ENCODE measurements at places on chromosomes 1 and 21.

GRCh38 chr21:16642353-16642752 is 870.5 kb upstream of the CXADR start:
- no peak for DNase-seq

DNA sequence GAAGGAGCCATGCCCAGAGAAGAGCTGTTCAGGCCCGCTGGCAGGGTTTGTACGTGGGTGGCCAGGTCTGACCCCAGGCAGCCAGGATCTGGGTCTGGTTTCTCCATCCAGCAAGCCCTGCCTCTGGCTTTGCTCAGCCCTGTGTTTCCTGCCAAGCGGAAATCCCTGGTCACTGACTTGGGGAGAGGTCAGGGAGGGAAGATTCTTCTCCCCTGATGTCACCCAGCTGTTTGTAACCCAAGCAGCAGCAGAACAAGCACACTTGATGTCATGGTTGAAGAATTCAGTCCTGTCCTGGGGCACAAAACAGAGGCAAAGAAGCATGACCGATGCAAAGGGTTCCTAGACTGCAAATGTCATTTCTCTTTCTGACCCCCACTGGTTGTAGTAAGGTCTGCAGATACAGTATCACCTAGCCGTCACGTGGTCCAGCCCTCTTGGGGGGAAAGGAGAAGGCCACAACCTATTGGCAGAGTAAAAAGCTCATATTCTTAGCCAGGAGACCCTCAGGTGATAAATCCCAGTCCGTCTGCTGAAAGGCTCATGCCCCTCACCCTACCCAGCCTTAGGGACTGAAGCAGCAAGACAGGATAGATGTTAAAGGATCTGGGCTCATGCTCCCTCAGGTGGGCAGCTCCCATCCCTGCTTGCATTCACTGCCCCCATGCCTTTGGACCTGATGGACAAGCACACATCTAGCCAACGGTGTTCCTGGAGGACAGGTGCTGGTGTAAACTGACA is 120.9 kb downstream of the SYT2 start:
- no peak for DNase-seq

GRCh38 chr1:5637171-5637570 is 355.1 kb downstream of the NPHP4 start:
- DNase-seq, result no peak

DNA sequence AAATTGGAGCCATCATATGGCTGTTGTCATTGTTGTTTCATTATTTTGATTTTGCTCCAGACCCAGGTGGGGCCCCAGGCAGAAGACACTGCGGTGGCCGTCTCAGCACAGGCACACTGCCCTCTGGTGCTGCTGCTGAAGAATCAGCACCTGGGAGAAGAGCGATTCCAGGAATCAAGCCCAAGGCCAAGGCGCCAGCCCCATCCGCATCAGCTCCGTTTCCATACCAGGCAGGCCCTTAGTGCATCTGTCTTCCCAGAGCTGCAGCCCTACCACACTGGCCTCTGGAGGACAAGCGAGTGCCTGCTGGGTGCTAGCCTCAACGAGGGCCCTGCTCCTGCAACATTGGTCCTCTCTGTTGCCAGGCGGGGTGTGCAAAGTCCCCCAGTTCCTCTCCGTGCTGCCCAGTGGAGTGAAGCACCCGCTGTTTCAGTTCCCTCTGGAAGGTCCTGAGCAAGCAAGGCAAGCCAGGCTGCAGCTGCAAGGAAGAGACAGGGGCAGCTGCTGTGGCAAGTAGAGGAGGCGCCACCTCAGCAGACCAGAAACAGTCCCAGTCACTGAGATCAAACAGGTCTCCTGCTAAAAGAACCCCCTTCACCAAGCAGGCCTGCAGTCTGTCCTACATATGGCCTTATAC is 5.2 kb downstream of the GRIK3 start:
- DNase-seq, result no peak

DNA sequence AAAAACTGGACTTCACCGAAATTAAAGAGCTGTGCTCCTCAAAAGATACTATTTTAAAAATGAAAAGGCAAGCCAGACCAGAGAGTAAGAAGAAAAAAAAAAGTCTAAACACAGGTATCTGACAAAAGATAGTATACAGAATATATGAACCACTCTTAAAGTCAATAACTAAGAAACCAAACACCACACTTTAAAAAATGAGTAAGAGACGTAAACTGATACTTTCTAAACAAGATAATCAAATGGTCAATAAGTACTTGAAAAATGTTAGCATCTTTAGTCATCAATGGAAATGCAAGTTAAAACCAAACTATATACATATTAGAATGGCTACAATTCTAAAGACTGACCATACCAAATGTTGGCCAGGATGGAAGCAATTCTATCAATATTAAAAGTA is 77.6 kb downstream of the EVI5 start:
- DNase-seq, result no peak

- DNase-seq, result no peak
Measured at GRCh38 chr1:113654883-113655282, 104.4 kb downstream of the PHTF1 start.

- DNase-seq, result no peak
Measured at GRCh38 chr1:227903614-227904501, 43.9 kb downstream of the WNT9A start.

- DNase-seq, result no peak
Measured at GRCh38 chr1:238073991-238074390, 183.3 kb upstream of the ZP4 start.

GRCh38 chr1:207115269-207115668 is 11.2 kb downstream of the C4BPA start:
- no peak for DNase-seq

- DNase-seq, result no peak
Measured at GRCh38 chr21:34201001-34201400, 127.6 kb downstream of the MRPS6 start.

DNA sequence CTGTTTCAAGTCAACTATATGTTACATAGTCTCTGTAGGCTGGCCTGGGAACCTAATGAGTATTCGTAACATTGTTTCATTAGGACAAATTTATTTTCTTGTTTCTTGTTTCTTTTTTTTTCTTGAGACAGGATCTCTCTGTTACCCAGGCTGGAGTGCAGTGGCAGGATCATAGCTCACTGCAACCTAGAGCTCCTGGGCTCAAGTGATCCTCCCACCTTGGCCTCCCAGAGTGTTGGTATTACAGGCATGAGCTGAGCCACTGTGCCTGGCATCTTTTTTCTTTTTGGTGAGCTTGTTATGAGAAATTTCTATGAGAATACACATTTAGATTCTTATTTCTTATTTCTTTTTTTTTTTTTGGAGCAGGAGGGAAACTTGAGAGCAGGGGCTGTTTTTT is 6.8 kb downstream of the CENPS start:
- no peak for DNase-seq

- DNase-seq, result no peak
Measured at GRCh38 chr1:47211796-47212269, 20.2 kb downstream of the TAL1 start.

GRCh38 chr1:221031458-221032203 is 152.4 kb downstream of the HLX start:
- no peak for DNase-seq

DNA sequence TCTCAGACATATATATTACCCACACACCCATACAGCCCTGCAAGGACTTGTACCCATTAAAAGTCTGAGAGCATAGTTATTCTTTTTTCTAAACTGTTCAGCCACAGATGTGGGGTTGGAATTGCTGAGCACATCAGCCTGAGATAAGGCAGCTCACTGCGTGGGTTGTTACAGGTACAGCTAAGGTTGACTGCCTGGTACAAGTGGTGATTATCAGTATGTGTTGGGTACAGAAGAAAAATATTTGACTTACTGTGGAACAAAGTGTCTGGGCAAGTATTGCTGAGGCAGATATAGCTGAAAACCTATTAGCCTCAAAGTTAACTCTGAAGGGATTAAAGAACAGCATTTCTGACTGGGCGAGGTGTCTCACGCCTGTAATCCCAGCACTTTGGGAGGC is 5.0 kb downstream of the STX12 start:
- DNase-seq, result no peak

DNA sequence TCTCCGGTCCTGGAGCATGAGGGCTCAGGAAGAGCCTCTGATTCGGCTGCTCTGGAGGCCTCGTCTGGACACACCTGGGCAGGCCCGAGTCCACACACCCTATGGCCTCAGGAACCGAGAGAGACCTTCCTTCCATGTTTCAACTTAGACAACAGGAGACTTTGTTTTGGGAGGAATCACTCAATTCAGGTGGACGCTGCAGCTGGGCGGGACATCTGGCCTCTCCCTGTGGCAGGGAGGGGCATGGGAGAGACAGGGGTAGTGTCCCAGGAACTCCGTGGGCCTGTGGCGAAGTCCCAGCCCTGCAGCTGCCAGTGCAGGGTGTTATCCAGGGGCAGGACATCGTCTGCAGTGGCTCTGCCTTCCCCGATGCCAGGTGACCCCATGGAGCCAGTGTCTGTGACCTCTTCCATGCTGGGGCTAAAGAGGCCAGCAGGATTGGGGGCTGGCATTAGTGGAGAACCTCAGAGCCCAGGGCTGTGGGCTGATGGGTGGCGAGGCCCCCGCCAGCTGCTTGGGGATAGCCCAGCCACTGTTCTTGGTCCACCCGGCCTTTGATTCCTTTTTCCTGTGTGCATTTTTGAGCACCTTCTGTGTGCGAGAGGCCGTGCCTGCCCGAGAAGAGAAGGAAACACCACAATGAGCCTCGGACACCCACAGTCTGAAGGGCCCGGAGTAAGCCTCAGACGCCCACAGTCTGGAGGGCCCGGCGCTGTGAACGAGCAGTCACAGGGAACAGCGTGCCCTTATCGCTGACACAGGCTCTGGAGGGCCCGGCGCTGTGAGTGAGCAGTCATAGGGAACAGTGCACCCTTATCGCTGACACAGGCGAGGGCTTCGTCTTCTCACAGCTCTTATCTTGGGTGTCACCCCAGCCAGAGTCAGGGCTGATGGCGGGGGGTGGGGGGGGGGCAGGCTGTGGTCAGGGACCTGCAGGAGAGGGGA is 6.2 kb downstream of the COL18A1 start:
- no peak for DNase-seq

DNA sequence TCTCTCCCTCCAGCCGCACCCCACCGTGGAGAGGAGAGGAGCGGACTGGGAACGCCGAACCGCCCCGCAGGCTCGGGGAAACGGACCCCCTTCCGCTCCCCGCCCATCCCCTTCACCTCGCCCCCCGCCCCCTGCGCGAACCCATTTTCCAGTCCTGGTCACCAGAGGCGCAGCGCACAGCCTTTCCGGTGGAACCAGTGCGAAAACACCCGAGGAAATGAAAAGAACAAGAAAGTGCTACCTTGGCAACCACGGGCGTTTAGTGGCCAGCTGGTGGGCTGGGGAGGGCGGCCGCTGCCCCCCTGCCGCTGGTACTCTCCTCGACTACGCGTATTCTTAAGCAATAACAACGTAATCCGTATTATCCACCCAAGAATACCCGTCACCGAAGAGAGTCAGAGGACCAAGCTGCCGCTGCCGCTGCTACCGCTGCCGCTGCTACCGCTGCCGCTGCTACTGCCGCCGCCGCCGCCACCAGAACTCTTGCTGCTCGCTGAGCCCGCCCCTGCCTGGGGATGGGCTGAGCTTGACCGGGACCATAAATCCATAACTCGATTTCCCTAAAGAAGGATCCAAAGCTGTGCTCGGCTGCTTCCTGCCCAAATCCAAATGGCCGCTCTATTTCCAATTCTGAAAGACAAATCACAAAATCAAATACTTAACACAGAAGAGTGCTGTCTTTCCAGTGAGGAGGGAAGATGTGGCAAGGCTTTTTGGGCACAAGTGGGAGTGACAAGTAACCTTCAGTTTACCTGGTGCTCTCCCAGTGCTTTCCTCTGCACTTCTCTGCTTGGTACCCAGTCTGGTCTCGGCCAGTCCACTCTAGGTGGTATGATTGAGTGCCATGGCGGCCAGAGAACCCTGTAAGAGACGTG is 125.2 kb upstream of the DPYD start:
- DNase-seq, result peak; percentile 31

DNA sequence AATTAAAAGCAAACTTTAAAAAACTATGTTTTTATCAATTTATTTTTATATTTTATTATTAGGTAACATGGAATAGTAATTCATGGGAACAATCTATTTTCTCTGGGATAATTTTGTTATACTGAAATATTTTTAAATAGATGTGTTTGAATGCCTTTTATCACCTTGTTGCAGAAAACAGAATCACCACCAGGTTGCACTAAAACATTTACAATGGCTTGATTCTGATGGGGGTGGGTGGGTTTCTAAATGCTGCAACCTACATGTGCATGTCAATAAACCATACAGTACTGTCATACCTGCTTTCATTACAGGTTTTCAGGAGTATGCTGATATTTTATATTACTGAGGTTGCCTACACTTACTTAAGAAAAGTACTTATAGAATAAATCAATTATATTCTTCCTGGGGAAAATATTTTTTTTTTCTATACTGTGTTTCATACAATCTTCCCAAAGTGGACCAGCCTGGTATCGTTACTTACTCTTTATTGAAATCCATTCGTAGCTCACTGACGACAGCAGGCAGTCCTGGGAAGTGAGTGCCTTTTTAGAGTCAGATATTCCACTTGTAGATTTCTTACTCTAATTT is 132.8 kb downstream of the PTPRC start:
- DNase-seq, result peak; percentile 4

DNA sequence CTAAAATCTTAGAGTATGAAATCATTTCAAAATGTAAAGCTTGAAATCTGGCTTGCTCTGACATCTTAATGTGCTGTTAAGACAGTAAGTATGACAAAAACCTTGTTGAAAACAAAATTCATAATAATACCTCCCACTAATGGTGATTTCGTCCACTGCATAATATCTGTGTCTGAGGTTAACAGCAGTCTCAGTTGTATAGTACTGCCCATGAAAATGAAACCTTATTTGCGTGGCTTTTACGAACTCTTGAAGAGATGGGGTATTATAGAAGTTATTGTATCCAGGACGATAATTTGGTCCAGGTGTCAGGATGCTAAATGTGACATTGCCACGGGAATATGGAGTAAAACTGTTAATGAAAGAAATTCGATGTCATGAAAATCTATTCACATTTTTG is 99.9 kb downstream of the USH2A start:
- no peak for DNase-seq

DNA sequence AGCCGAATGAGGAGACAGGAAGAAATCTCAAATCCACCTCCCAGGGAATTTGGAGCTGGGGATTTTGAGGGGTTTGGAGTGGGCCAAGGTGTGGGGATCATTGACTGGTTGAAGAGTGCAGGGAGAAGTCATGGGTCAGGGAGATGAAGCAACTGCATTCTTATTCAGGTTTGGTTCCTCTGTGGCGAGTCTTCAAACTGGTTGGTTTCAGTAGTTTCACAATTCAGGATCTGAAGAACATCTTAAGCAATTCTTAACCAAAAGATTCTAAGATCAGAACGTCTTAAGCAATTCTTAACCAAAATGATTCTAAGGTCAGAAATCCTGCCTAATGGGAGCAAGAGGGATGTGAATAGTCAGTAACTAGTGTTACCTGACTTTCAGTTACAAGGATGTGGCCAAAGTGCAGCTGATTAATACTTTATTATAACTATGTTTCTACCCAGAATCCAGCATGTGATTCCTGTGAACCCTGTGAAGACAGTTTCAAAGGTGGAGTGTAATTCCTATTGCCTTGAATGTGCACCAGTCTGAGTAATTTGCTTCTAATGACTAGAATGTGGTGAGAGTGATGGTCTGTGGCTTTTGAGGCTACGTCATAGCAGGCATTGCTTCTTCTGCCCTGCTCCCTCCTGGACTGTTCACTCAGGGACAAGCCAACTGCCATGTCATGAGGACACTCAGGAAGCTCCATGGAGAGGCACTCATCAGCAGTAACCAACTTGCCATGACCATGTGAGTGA is 61.2 kb downstream of the OLFML3 start:
- DNase-seq, result no peak

GRCh38 chr1:11384170-11384554 is 94.8 kb upstream of the DISP3 start:
- DNase-seq, result no peak

- no peak for DNase-seq
Measured at GRCh38 chr1:115898020-115898419, 57.1 kb upstream of the NHLH2 start.
